Cardiac septum (tissue), 1 donor: ENCODE measurements at places on chromosomes 3 and 15. TPM values are rescaled to one million over a fixed set of nuclear protein-coding genes. Genes with fewer than 3 reads are reported as not detected.

DNA sequence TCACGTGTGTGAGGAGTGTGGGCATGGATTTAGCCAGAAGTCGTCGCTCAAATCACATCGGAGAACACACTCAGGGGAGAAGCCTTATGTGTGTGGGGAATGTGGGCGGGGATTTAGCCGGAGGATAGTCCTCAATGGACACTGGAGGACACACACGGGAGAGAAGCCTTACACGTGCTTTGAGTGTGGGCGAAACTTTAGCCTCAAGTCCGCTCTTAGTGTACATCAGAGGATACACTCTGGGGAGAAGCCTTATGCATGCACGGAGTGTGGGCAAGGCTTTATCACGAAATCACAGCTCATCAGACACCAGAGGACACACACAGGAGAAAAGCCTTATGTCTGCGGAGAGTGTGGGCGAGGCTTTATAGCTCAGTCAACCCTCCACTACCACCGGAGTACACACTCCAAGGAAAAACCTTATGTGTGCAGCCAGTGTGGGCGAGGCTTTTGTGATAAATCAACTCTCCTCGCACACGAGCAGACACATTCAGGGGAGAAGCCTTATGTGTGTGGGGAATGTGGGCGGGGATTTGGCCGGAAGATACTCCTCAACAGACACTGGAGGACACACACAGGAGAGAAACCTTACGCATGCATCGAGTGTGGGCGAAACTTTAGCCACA lies 28.1 kb downstream of the ZNF589 start:
- DNase-seq: no peak

GRCh38 chr15:80584561-80584964 lies 110.5 kb upstream of the ABHD17C start:
- DNase-seq: peak; percentile 46

- no peak for DNase-seq
These were observed 12.6 kb downstream of the OSBPL11 start for GRCh38 chr3:125582707-125583106.

- DNase-seq: no peak
These were observed 334.0 kb upstream of the KCNMB2 start for GRCh38 chr3:178202194-178202593.

DNA sequence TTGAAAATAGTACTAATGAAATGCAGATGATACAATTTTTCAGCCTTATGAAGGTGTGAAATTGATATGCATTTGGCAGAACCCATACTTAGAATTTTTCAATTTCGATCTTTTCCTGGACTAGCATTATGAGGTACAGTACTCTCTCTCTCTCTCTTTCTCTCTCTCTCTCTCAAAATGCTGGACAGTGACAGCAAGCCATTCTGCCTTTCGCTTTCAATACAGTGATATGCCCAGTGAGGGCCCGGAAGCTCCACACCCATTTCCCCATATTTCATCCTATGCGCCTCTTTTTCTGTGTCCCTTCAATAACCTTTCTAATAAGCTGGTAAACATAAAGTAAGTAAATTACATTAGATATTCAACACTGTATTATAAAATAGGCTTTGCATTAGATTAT lies 595.0 kb upstream of the UBE2E2 start:
- no peak for DNase-seq

DNA sequence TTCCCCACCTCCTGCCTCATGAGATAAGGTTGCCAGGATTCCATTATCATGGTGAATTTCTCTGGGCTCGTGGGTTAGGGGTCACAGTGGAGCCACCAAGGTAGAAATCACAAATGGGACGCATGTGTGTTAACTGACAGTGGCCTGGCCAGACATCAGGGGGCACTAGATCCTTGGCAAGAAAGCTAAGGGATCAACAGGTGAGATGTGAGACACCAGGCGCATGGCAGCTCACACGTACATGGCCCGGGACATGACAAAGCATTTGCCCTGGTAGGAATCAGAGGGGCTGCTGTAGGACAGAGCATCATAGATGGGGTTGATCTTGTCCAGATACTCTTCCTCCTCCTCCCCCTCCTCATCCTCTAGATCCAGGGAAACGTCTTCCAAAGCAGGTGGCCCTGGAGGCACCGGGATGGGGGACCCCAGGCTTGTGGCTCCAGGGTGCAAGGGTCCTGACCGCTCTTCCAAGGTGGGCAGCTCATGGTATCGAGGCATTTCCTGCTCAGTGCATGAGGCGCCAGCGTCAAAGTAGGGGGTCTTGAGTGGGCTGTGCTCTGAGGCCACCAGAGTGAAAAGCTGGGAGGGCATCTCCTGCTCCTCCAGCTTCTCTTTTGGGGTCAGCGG lies 24.6 kb downstream of the ZBED2 start:
- DNase-seq: no peak

GRCh38 chr3:20846066-20846465 lies 660.1 kb upstream of the SGO1 start:
- DNase-seq: no peak

DNA sequence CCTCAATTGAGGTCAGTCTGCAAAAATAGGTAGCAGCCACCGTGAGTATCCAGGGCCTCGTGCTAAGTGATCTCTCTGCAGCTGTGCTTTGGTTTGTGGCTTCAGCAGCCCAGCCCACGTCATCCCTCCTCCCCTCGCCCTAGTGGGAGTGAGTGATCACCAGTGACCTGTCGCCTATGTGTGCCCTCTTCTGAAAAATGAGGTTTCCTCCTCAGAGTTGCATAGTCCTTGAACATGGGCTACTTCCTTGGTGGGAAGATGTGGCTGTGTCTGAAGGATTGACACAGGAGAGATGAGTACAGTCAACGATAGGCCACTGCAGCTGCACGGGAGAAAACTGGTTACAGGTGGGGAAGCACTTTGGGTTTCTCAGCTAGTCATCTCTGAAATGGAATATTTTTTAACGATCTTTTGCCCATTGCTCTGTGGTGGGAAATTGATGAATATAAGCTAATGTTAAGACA lies 144.8 kb upstream of the BHLHE40 start:
- no peak for DNase-seq

GRCh38 chr3:139319428-139320402 lies 24.1 kb upstream of the MRPS22 start:
- peak; percentile 65 for DNase-seq

DNA sequence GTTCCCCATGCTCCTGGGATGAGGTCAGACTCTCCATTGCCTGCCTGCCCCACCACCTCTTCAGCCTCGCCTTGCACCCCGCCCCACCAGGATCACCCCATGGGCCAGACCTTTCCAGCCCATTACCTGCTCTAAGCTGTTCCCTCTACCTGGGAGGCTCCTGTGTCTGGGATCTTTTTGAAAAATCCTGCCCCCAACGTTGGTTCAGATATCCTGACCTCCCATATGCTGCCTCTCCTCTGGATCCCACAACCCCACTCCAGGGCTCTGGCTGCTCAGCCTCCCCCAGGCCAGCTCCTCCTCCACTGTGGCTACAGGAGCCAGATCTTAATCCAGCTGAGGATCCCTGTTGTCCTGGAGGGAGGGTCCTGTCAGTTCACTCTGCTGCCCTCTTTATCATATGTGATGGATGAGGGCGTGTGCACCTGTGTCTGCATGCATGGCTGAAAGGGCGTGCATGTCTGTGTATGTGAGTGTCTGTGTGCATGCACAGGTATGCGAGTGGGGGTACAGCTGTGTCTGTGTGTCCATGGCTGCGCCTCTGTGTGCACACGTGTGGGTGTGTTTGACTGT lies 21.7 kb upstream of the ALAS1 start:
- DNase-seq: peak; percentile 56

DNA sequence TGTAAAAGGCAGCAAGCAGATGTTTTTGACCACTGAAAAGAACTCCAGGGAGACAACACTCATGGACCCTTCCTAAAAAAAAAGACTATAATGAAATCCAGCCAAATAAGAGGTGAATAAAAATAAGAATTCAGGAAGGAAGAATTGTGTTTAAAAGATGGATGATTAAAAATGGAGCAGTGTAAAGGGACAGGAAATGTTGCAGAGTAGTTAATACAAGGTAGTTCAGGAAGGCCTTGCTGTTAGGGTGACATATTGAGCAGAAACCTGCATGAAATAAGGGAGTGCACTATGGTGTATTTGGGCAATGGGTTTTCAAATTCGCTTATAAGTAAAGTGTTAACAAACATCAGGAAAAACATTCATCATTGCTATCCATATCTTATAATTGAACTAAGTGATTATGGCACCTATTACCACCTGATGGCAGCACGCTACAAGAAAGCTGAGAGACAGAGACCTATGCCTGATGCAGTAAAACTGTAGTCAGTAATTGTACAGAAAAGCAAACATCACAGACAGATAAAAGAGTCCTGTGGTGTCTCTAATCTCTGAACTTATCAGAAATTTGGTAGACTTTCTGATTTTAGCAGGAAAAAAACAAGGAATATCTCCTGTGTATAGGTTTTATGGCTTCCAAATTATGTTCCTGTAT lies 5.8 kb upstream of the DBR1 start:
- no peak for DNase-seq

DNA sequence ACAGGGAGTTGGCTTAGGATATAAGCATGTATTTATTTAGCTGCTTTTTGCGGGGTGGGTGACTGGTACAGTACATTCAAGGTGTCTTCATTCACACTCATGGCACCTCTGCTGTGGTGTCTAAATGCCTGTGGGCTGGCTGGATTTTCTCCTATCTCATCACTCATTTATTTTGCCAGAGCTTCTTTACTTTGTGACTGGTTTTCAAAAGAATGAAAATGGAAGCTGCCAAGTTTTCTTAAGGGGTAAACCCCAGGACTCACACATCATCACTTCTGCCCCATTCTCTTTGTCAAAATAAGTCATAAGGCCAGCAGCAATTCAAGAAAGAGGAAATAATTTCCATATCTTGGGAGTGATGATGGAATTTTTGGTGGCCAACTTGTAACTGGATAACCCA lies 493.4 kb upstream of the ALCAM start:
- DNase-seq: no peak

GRCh38 chr15:95210436-95210981 lies 979.1 kb downstream of the MCTP2 start:
- DNase-seq: no peak

DNA sequence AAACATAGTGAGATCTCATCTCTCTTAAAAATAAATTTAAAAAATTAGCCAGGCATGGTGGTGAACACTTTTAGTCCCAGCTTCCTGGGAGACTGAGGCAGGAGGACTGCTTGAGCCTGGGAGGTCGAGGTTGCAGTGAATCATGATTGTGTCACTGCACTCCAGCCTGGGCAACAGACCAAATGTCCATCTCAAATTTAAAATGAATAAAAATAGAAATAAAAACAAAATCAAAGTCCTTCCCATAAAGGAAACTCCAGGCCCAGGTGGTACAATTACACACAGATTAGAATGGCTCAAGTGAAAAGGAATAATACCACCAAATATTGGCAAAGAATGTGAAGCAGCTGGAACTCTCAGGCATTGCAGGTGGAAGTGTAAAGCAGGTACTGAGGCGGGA lies 19.3 kb upstream of the ATP10A start:
- no peak for DNase-seq

- no peak for DNase-seq
These were observed 21.5 kb downstream of the AGTR1 start for GRCh38 chr3:148718982-148719862.

GRCh38 chr3:187550446-187550845 lies 119.7 kb downstream of the SST start:
- DNase-seq: no peak

GRCh38 chr3:181752202-181752671 lies 40.5 kb downstream of the SOX2 start:
- DNase-seq: no peak

GRCh38 chr3:194592798-194593752 lies 40.1 kb downstream of the TMEM44 start:
- DNase-seq: no peak

DNA sequence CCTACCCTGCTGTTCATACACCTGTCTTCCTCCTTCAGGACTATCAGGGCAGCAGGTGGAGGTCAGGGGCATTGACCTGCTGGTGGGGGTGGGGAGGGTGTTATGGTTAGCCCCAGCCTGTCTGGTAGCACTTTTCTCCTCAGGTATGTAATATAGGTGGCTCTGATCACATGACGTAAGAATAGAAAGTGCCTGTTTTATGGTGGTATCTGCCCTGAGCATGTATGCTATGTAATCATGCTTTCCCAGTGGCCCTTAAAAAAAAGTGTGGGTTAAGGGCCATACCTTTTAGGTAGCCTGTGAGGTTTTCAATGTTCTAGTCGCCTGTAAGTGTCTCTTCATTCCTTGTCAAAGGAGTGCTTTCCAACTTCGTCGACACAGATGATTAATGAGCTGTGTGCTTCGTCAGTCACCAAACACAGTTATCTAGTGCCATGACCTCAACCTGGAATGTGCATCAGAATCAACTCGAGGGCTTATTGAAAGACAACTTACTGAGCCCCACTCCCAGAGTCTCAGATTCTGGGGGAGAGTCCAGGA lies 86.3 kb downstream of the KLHL25 start:
- no peak for DNase-seq

GRCh38 chr15:37877851-37878741 lies 56.3 kb upstream of the TMCO5A start:
- no peak for DNase-seq

GRCh38 chr15:28960979-28961378 lies 75.2 kb downstream of the APBA2 start:
- no peak for DNase-seq

GRCh38 chr3:64131725-64132469 lies 93.4 kb downstream of the PRICKLE2 start:
- no peak for DNase-seq

DNA sequence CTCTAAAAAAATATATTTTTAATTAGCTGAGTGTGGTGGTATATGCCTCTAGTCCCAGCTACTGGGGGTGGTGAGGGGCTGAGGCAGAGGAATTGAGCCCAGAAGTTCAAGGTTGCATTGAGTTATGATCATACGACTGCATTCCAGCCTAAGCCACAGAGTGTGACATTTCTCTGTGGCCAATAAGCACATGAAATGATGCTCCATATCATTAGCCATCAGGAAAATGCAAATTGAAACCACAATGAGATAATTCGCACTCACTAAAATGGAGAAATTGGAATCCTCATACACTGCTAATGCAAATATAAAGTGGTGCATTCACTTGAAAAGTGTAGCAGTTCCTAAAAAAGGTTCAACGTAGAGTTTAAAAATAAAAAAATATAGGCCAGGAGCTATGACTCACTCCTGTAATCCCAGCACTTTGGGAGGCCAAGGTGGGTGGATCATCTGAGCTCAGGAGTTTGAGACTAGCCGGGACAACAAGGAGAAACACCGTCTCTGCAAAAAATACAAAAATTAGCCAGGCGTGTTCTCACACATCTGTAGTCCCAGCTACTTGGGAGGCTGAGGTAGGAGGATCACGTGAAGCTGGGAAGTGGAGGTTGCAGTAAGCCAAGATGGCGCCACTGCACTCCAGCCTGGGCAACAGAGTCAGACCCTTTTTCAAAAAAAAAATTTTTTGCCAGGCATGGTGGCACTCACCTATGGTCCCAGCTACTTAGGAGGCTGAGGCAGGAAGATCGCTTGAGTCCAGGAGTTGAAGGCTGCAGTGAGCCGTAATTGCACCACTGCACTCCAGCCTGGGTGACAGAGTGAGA lies 35.2 kb downstream of the IFT122 start:
- DNase-seq: no peak

GRCh38 chr3:16512435-16513140 lies 911 bp downstream of the RFTN1 start:
- peak; percentile 84 for DNase-seq

Gene PRR23A
- not detected for total RNA-seq

Gene LRTM1
- total RNA-seq: not detected

Gene INSYN1
- total RNA-seq: 55.3 TPM

Gene SLC6A6
- 129 TPM for total RNA-seq

Gene FOXB1
- not detected for total RNA-seq

Gene TEX55
- not detected for total RNA-seq

Gene CHST14
- total RNA-seq: 8.4 TPM

Gene SLC9A9
- 3.6 TPM for total RNA-seq

Gene MASP1
- 59.7 TPM for total RNA-seq

Gene HRG
- not detected for total RNA-seq

Gene SAXO2
- 3.3 TPM for total RNA-seq

Gene SLC12A8
- total RNA-seq: 0.51 TPM

Gene KLHL40
- 0.57 TPM for total RNA-seq

Gene PLSCR2
- total RNA-seq: 0.48 TPM
